Stimulated activated CD8-positive, alpha-beta memory T cell treated with anti-CD3 and anti-CD28 coated beads, Interleukin-4, amount 100 ng/mL, for 1 hour (primary cell): ENCODE measurements at places on chromosomes 3 and 15.

DNA sequence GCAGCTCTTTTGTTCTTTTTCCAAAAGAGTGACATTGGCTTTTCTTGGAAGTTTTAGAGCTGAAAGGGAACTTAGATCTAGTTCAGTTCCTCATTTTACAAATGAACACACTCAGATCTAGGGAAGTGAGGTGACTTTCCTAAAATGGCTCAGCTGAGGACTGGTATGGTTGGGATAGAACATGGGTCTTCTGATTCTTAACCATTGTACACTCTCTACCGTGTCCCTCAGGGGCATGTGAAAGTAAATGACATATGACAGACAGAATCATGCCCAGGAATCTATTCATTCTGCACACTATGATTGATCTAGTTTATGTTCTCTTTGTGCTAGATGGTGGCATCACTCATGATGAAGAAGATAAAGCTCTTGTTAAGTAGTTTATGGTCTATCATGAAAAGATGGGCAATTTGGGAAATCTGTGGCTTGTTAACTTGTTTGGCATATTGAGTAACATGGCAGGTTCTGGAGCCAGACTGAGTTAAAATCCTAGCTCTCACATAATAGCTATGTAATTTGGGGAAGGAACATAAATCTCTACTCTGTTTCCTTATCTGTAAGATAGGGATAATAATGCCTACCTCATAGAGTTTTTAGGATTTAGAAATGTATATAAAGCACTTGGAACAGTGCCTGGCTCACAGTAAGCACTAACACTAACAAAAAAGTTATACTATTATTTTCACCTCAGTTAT lies 30.9 kb downstream of the UBE2E1 start:
- no peak for DNase-seq

GRCh38 chr3:9008550-9009255 lies 45.4 kb upstream of the RAD18 start:
- no peak for DNase-seq

DNA sequence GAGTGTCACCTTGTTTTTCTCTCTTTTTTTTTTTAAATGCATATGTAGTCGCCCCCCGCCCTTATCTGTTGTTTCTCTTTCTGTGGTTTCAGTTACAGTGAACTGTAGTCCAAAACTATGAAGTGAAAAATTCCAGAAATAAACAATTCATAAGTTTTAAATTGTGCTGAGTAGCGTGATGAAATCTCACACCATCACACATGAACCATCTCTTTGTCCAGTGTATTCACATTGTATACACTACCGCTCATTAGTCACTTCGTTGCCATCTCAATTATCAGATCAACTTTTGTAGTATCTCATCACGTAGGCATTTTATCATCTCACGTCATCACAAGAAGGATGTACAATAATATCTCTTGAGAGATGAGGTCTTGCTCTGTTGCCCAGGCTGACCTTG lies 62.5 kb upstream of the MLF1 start:
- no peak for DNase-seq

DNA sequence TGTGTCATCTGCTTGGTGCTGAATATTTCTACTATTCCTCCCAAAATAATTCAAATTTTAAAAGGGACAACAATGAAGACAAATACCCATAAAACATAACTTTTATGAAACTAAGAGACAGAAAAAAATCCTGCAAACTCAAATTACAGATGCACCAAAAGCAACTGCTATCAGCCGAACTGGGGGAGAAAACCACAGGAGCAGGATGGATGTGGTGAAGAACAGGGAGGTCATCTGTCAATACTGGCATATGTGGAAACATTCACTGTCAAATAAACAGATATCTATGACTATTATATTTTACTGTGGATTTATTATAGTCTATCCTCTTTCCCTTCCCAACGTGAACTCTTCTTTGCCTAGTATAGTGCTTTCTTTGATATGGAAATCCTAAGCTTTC lies 53.3 kb upstream of the CPOX start:
- no peak for DNase-seq

- no peak for DNase-seq
Measured at GRCh38 chr3:17553080-17553479, 189.4 kb downstream of the TBC1D5 start.

DNA sequence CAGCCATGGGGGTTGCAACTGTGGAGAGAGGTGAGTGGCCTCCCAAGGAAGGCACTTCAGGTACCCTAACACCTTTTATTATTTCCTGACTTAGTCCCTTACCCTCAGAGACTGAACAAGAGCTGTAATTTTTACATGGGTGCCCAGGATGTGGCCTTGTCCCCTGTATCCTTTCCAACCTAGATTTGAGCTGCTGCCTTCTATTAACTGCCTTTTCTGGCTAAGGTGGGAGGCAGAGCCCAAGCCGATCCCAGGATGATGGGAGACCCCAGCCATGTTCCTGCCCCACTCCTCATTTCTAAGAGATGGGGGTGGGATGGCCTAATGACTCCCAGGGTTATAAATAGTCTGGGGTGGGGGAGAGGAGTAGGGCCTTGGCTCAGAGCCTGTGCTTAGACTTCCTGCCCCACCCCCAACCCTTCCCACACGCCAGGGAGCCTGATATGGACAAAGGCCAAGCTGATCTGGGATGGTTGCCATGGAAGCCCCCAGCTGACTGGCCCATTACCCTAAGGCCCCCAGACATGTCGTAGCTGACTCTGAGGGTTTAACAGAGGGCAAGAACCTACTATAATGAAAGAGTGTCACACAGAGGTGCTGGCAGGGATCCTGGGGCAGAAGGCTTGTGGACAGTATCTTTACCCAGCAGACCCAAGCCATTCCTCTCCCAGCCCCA lies 1.9 kb downstream of the KLHDC8B start:
- DNase-seq: no peak

GRCh38 chr3:161316006-161316689 lies 55.2 kb downstream of the SPTSSB start:
- DNase-seq: no peak

- peak; percentile 20 for DNase-seq
Measured at GRCh38 chr3:160755776-160756304, at the start of gene PPM1L. PPM1L (plus strand) TSS chr3:160756231.

GRCh38 chr3:142904639-142905436 lies 16.0 kb upstream of the PCOLCE2 start:
- DNase-seq: no peak

- DNase-seq: no peak
Measured at GRCh38 chr3:140927279-140928069, 14.2 kb upstream of the SLC25A36 start.

DNA sequence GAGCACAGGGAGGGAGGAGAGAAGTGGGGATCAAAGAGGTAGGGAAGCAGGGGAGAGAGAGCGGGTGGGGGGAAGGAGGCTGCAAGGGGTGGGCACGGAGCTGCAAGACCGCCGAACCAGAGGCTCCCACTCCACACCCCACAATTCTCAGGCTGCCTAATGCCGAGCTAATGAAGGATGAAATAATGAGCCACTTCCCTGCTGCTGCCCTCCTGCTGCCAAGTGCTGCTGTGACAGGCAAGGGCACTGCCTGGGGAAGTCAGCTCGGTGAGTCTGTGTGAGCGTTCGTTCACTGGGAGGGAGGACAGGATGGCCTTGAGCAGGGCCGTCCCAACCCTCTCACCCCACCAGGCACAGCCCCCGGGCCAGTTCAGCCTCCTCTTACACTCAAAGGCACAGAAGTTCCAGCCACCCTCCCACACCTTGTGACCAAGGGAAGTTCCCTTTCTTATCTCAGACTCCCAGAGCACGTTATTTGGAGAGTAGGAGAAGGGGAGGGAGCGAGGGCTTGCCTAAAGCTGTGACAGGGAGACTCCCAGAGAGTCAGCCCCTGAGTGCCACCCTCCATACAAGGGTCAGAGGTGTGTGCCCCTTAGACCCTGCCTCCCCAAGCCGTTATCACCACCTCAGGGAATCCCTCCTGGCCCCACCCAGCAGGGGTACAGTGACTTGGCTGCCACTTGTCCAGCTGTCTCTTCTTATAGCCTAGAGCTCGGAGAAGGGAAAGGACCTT lies 12.4 kb downstream of the GLYCTK start:
- DNase-seq: no peak

- DNase-seq: no peak
Measured at GRCh38 chr3:195113048-195113447, 157.9 kb downstream of the XXYLT1 start.

- no peak for DNase-seq
Measured at GRCh38 chr15:80259942-80260510, 8.0 kb upstream of the CTXND1 start.

DNA sequence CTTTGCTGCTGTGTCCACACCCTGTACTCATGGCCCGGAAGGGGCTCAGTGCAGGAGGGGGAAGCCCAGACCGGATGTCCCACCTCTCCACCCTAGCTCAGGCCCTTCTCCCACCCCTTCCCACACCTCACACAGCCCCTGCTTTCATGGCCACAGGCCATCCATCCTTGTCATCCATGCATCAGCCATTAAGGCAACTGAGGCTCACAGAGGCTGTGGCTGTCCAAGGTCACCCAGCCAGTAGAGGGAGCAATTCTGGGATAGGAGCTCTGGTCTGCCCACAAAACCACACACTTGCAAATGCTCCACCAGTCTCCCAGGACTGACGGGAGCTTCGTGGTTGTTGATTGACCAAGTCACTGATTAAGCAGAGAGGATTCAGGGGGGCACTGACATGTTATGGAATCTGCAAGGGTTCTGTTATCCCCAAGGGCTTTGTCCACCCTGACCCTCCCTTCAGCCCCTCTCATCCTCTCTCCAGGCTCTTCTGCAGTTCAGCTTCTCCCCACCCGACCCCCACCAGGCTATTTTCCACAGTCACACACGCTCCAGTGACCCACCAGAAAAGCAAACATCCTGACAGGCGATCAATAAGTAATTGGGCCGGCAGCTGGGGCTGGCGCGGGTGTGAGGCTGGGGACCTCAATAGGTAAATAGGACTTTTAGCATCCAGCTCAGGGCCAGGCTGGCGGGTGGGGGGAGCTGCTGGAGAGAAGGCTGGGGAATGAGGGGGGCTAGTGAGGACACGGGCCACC lies 15.1 kb downstream of the LINGO1 start:
- DNase-seq: no peak

DNA sequence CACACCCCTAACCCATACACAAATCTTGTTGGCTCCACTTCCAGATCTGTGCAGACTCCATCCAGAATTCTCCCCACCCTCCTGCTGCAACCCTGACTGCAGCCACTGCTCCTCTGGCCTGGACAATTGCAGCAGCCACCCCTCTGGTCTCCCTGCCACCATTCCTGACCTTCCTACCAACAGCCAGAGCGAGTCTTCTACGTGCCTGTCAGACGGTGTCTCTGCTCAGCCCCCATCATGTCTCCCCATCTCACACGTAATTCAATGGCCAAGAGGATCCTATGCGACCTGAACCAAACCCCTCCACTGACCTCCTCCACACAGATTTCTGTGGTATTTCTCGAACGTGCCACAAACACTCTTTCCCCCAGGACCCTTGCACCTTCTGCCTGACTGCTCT lies 103.3 kb downstream of the TPRA1 start:
- DNase-seq: no peak

GRCh38 chr3:47429476-47430270 lies 46.1 kb downstream of the SCAP start:
- DNase-seq: no peak

- no peak for DNase-seq
Measured at GRCh38 chr3:54830658-54831057, 97.2 kb downstream of the LRTM1 start.

GRCh38 chr3:100629421-100630127 lies 20.2 kb downstream of the ADGRG7 start:
- no peak for DNase-seq

- no peak for DNase-seq
Measured at GRCh38 chr15:79977431-79978054, 6.5 kb upstream of the BCL2A1 start.

GRCh38 chr15:44181410-44181809 lies 13.7 kb downstream of the FRMD5 start:
- no peak for DNase-seq

- no peak for DNase-seq
Measured at GRCh38 chr3:20091331-20092047, 51.2 kb downstream of the KAT2B start.

DNA sequence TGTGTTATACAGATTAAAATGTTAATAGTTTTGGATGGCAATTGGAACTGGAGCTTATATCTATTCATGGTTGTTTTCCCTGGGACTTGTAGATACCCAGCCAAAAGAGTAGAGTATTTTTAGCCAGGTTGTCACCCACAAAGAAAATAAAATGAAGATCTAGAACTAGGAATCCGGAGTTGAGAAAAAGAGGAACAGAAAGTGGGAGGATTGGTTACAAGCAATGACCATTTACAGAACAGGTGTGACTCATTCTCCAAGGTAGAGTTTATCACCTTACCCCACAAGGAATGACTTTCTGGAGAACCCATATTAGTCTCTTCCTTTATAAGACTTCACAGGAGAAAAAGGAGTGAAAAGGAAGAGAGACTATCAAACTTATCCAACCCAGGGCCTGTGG lies 99.8 kb downstream of the TMEM108 start:
- no peak for DNase-seq

DNA sequence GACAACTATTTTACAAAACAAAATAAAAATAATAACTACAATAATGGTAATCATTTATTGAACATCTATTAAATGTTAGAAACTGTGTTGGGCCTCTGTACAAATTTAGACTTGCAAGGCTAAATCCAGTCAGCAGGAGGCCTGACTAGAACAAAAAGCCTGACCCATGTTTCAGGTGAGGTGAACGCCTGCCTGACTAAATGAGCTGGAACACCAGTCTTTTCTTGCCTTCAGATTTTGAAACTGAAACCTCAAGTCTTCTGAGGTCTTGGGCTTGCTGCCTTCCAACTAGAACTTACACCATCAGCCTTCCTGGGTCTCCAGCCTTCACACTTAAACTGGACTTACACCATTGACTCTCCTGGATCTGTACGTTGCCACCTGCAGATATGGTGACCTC lies 706.9 kb downstream of the TBL1XR1 start:
- no peak for DNase-seq

DNA sequence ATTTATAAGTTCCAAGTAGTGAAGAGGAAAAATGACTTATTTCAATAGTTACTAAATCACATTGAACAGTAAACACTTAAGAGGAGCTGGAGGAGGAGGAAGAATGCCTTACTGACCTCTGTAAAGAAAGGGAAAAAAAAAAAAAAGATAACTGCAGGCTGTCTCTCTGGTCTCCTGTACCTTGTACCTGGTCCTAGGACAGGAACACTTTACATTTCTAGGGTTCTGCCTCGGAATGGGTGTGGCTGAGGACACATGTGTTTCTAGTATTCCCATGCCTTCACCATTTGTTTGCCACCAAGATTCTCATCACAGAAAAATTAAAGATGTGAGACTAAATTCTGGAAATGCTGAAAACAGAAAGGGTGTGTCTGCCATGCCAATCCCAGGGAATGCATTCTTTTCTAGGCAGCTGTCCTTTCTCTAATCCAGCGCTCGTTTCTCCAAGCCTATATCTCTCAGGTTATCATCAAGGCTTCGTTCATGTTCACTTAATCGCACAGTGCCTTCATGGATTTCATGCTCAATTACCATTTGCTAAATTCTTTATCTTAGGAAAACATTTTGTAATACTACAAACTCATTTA lies 1208.3 kb downstream of the OTOL1 start:
- no peak for DNase-seq

DNA sequence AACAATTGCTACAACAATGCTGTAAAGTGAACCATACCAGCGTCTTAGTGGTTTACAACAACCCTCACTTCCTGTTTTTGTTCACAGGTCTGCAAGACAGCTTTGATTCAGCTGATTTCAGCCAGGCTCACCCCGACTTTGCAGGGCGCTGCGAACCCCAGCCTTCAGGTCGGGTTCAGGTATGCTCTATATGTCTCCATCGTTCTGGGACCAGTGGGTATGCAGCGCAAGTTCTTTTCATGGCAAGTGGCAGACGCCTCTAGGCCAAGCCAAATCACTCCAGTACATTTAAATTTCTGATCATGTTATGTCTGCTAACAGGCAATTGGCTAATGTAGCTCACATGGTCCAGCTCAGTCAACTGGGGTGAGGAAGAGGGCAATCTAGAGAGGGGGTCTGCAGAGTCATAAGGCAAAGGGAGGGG lies 52.4 kb upstream of the RGMA start:
- peak; percentile 8 for DNase-seq
